C1 segment of cervical spinal cord (tissue), 14 donors: ENCODE measurements at places on chromosomes 13 and 19.

- no peak for DNase-seq
Measured at GRCh38 chr13:109650861-109651260, 135.5 kb downstream of the IRS2 start.

DNA sequence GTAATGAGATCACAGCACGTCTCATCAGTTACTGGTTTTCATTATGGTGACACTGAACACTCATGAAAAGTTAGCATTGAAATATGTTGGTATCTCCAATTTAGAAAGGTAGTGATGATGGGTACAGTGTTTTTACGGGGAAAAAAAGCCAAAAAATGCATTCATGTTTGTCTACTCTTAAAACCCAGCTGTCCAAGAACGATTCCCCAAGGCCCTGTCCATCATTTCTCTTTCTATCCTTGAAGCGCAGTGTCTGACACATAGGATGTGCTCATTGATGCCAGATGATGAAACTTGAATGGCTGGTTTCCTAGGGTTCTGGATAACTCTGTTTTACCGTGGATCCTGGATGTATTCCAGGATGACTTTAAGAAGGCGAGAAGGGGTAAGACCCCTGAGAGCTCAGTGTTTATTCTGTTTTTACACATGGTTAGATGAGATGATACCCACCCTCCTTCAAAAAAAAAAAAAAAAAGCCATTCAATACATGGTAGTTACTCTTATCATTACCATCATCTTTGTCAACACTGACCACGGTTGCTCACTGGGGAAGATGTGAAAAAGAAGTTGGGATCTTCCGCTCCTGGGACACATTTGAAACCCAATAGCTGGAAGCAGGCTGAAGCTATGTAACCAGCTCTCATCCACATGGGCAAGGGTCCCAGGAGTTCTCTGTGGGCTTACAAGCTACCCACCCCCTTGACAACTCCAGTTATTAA, 22.5 kb downstream of the SERP2 start:
- no peak for DNase-seq

GRCh38 chr13:24906268-24906667, 142.3 kb downstream of the RNF17 start:
- no peak for DNase-seq

DNA sequence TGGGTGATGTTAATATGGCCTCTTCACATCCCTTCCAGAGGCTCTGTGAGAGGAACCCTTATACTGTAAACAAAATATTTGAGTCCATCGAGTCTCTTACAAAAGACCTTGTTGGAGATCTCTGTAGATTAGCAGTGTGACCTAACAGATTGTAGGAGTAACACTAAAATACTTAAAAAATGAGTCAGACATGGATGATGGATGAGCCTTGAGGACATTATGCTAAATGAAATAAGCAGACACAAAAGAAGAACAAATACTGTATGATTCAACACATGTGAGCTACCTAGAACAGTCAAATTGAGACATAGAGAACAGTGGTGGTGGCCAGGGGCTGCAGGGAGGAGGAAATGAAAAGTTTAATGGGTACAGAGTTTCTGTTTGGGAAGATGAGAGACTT, 152.2 kb upstream of the UBL3 start:
- no peak for DNase-seq

- DNase-seq = no peak
Measured at GRCh38 chr19:55553217-55554182, 8.2 kb upstream of the SBK3 start.

DNA sequence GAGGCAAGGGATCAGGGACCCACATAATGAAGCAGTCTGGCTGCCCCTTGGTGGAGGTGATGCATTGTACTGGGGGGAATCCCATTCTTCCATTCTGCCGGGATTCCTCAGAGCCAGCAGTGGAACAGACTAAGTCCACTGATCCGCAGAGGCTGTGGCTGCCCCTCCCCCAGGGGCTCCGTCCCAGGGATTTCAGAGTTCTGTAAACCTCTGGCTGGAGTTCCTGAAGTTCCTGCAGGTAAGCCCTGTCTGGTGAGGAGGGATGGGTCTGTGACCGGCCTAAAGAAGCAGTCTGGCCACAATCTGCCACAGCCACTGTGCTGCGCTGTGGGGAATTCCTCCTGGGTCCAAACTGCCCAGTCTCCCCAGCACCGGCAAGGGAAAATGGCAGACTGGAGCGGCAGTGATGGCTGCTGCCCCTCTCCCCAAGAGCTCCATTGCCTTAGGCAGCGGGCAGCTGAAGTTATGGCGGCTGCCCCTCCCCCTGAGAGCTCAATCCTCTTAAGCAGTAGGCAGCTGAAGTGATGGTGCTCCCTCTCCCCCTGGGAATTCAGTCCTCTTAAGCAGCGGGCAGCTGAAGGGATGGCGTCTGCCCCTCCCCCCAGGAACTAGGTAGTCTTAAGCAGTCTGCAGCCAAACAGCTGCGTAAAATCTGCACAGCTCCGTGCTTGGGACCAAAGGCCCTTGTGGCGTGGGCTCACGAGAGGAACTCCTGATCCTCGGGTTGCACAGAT, 155.7 kb downstream of the PCDH17 start:
- DNase-seq = no peak

GRCh38 chr19:3908266-3909054, 24.4 kb upstream of the NMRK2 start:
- no peak for DNase-seq

GRCh38 chr13:113667771-113668490, 912 bp downstream of the GRK1 start:
- DNase-seq = no peak

- DNase-seq = no peak
Measured at GRCh38 chr13:82647540-82647939, 1234.7 kb downstream of the SLITRK1 start.

GRCh38 chr19:44585371-44586133, 27.8 kb upstream of the IGSF23 start:
- no peak for DNase-seq

DNA sequence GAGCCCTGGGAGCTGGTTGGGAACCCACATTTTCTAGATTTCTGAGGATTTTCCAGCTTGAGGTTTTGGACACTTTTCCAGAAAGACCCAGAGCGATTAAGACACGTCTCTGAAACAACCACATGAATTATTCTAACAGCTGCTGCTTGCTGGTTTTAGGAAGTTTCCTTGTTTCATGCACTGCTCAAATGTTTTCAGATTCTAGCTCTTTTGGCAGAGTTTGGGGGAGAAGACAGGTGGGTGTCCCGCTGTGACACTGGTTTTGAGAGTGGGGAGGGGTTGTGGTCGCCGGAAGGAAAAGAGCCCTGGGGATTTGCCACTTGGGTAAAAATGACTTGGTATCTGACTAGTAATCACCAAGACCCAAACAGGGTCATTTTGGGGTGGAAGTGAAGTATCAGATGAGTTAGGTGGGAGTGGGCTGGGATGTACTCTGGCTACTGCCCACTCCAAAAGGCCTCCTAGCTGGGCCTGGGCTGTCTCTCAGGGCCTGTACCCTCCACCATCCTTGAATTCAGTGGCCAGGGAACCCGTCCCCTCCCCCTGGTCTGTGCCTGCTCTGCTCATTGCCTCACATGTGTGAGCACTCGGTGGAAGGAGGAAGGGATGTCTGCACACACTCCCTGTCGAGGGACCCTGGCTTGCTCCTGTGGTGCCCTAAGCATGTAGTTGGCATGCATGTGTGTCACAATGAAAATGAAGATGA, 13.2 kb downstream of the GATAD2A start:
- no peak for DNase-seq

DNA sequence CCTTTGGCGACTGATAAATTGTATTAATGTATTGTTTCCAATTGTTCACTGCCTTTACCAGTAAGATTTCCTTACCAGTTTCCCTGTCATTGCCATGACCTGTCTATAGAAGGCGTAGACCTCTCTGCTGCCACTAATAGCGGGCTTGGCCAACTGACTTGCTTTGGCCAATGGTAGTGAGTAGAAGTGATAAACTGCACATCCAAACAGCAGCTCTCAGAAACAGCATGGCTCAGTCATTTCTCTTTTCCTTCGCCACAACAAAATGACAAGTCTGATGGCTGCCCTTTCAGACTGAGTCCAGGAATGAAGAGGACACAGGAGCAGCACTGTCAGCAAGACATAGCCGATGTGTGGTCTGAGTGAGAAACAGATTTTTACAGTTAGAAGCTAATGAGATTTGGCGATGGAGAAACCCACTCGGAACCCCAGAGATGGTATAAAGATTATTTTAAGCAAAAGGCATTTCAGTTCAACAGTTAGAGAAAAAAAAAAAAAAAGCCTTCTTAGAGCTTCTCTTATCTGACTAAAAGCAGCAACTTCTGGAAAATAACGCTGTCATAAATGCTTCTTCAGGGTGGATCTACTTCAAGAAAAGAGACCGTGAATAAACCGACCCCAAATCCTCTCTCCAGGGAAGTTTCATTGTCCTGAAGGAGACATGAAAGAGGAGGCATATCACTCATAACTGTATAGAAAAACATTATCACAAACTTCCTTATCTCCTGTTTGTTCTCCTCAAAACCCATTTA, 42.0 kb upstream of the TM9SF2 start:
- no peak for DNase-seq

GRCh38 chr13:37277007-37277406, 171.5 kb upstream of the CSNK1A1L start:
- DNase-seq = no peak
